Right renal pelvis (tissue), 4 donors: ENCODE measurements at places on chromosomes 3 and 15.

- no peak for DNase-seq
Measured at GRCh38 chr15:69797051-69797595, 300.6 kb downstream of the TLE3 start.

- DNase-seq = no peak
Measured at GRCh38 chr3:127286571-127287140, 1.2 kb downstream of the PRR20G start.

DNA sequence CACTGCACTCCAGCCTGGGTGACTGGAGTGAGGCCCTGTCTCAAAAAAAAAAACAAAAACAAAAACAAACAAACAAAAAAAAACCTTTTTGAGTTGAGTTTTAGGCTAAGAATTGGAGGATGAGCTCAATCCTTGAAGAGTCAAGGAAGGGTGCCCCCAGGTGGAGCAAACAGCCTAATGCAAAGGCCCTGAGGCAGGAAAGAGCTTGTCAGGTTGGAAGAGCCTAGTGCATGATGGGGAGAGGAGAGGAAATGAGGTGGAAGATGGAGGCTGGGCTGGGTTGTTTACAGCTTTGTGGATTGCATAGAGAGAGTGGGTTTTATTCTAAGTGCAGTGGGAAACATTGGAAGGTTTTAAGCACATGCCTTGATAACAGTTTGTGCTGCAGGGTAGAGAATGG is 2.1 kb upstream of the SNX22 start:
- no peak for DNase-seq

DNA sequence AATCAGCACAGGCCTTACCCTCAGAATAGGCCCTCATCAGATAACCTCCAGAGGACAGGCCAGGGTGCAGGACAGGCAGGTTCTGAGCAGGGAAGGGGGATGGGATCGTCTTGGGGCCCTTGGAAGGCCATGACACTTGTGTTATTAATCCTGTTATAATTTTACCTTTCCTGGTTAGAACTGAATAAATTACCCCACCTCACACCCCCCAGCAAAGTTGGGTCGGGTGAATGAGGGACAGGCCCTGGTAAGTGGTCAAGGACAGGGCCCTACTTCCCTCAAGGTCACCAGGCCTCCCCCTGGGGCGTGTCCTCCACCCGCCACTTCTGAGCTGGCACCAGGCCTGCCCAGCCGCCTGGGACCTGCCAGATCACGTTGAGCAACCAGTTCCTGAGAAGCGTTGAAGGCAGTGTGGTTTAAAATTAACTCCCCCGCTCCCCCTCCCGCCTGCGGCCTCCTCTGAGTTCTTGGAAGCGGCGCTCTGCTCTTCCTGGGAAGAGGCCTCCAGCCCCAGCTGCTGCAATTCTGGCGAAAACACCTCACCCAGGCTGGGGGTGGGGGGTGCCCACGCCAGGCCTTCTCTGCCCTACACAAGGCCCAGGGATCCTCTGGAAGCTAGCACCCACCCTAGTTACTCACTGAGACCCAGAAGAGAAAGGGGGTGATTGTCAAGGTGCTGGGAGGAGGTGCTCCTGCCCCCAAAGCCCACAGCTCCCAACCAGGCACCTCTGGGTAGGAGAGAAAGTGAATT is 10.6 kb downstream of the CISH start:
- peak; percentile 83 for DNase-seq

GRCh38 chr15:74573987-74574386 is 33.0 kb downstream of the ARID3B start:
- DNase-seq = no peak

- no peak for DNase-seq
Measured at GRCh38 chr3:132681421-132681820, 21.3 kb downstream of the UBA5 start.

DNA sequence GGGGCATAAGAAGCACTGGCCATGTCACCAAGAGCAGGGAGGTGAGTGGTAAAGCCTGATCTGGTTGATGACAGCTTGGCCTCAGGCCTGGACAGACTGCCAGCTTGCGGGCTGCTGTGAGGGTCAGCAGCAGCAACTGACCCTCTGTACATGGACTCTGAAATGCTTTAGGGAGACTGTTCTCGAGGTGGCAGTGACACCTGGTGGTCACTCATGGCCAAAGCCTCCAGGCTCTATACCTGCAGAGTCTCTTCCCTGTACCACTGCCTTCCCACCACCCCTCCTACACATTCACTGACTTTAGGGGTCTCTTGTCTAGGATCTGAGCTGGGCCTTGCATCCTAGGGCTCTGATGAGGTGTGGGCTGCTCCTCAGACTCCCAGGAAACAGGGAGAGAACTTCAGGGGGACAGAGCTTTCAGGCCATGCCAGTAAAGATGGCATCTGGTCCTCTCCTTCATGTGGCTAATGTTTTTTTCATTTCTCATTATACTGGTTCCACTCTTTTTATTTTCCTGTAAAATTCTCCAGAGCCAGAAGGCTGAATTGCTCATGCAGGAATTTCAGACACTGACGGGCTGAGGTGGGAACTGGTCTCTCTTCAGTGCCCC is 17.2 kb upstream of the TIMP4 start:
- DNase-seq = no peak
